Left lung (tissue), 14 donors: ENCODE measurements at places on chromosomes 1 and 21. TPM values are rescaled to one million over a fixed set of nuclear protein-coding genes. Genes with fewer than 3 reads are reported as not detected.

Gene TBX19
- 1.8 TPM for total RNA-seq

Gene PLXNA2
- 92.8 TPM for total RNA-seq

Gene S100A16
- total RNA-seq, result 145 TPM

Gene SERPINC1
- 0.29 TPM for total RNA-seq

Gene ID3
- total RNA-seq, result 125 TPM

Gene PARS2
- total RNA-seq, result 4.4 TPM

Gene S100A4
- 1,192 TPM for total RNA-seq

Gene VSIG8
- total RNA-seq, result not detected

Gene HSD3B1
- not detected for total RNA-seq

Gene ANGPTL3
- total RNA-seq, result not detected

DNA sequence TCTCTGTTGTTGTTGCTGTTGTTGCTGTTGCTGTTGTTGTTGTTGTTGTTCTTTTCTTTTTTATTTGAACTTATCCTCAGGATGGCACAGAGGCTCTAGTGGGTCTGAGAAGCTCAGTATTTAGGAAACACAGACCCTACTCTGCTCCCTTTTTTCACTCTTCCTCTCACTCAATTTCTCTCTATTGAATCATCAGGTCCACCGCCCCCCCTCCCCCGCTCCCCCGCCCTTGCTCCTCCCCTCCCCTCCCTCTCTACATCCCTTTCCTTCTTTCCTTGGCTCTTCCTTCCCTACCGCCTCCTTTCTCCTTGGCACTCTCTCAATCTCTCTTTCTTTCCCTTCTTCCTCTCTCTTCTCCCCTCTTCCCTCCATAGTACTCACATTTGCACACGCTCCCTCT, 218.5 kb upstream of the ZC3H12A start:
- no peak overlapping the region for H3K4me3 ChIP-seq
- H3K27me3 ChIP-seq, result no peaks in the 10 kb centered on the region
- no peak overlapping the region for H3K27ac ChIP-seq
- no peaks in the 10 kb centered on the region for H3K36me3 ChIP-seq
- no peak for DNase-seq
- no peaks in the 10 kb centered on the region for H3K4me1 ChIP-seq

DNA sequence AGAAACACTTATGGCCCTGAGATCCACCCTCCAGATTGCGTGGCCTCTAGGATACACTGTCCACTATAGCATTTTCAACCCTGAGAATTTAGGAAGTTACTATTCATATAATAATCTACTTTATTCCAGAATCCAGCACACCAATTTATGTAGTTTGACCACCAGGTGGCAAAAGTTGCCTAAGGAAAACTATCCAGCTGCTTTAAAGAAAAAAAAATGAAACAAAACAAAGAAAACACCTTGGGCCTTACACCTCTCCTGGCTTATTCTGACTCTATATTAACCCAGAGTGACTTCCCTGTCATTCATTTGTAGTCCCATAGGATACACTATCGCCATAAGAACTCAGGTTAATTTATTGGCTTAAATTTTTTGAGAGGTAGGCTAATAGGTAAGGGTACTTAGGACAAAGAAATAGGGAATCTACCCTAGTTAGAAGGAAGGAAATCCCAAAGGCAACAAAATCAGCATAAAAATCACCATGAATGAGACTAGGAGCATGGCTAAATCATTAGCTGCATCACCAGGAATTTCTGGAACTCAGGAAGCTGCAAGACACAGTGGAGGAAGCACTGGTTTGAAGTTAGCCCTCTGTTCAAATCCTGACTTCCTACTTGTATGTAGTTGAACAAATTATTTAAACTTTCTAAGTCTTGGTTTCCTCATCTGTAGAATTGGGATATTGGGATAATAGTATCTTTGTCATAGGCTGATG, 107.5 kb downstream of the SPAG17 start:
- H3K27me3 ChIP-seq, result no peaks in the 10 kb centered on the region
- no peaks in the 10 kb centered on the region for H3K36me3 ChIP-seq
- H3K27ac ChIP-seq, result no peak overlapping the region
- H3K4me3 ChIP-seq, result no peak overlapping the region
- no peak for DNase-seq

- no peaks in the 10 kb centered on the region for H3K4me1 ChIP-seq
- DNase-seq, result no peak
- H3K27ac ChIP-seq, result no peak overlapping the region
- no peaks in the 10 kb centered on the region for H3K27me3 ChIP-seq
Observed at GRCh38 chr1:17717594-17718535, 37.3 kb upstream of the ACTL8 start.

DNA sequence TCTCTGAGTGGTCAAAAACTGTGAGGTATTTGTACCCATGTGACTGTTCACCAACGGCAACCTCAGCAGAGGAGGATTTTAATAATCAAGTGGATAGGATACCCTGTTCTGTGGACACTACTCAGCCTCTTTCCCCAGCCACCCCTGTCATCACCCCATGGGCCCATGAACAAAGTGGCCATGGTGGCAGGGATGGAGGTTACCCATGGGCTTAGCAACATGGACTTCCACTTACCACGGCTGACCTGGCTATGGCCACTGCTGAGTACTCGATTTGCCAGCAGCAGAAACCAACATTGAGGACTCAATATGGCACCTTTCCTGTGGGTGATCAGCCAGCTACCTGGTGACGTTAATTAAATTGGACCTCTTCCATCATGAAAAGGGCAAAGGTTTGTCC, 1782.7 kb downstream of the PLA2G4A start:
- H3K27ac ChIP-seq, result no peak overlapping the region
- no peak overlapping the region for H3K4me3 ChIP-seq
- H3K4me1 ChIP-seq, result no peaks in the 10 kb centered on the region
- no peaks in the 10 kb centered on the region for H3K27me3 ChIP-seq
- DNase-seq, result no peak

DNA sequence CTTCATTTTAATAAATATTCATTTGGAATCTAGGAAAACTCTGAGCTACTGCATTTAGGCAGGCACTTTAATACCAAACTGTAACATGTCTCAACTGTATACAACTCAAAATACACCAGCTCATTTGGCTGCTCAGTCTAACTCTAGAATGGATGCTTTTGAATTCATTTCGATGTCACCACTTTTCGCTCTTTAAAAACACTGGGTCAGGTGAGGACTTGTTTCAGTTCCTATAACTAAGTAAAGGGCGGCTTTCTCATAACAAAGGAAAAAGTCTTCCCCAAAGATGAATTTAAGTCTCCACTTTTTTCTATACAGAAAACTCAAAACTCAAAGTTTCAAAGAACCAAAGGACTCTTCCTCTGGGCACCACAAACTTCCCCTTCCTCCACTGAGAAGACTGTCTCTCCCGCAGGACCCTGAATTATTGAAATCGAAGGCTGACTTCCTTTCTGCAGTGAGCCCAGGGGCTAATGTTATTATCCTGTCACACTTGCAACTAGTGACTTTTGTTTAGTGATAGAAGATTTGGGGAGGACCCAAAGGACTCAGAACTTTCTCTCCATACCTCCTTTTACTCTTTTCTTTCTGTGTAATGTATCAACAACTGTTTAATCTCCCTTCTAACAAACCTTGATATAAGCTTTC, 9.7 kb upstream of the DHX9 start:
- H3K27me3 ChIP-seq, result no peaks in the 10 kb centered on the region
- no peak overlapping the region for H3K4me3 ChIP-seq
- no peaks in the 10 kb centered on the region for H3K4me1 ChIP-seq
- DNase-seq, result no peak

- no peaks in the 10 kb centered on the region for H3K27me3 ChIP-seq
- H3K4me1 ChIP-seq, result peaks cover 59% of the 10 kb centered on the region
- peak overlapping the region; percentile 97 for H3K27ac ChIP-seq
- no peak for DNase-seq
- H3K4me3 ChIP-seq, result no peak overlapping the region
Observed at GRCh38 chr1:33336580-33336979, 15.7 kb upstream of the A3GALT2 start.

DNA sequence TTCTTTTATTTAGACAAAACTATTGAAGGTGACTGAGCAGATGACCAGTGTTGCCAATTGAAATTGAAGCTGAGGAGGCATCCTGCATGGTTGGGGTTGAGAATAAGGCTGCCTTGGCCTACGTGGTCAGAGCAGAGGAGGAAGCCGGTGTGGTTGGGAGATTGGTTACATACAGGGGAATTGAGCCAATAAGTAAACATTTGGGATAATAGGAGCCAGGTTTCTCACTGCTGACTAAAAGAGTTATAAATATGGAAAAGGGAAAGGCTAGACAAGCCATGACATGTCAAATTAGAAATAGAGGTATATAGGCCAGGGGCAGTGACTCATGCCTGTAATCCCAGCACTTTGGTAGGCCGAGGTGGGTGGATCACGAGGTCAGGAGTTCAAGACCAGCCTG, 15.8 kb downstream of the SNX7 start:
- no peak overlapping the region for H3K4me3 ChIP-seq
- H3K36me3 ChIP-seq, result no peaks in the 10 kb centered on the region
- no peak for DNase-seq
- H3K27me3 ChIP-seq, result no peaks in the 10 kb centered on the region

DNA sequence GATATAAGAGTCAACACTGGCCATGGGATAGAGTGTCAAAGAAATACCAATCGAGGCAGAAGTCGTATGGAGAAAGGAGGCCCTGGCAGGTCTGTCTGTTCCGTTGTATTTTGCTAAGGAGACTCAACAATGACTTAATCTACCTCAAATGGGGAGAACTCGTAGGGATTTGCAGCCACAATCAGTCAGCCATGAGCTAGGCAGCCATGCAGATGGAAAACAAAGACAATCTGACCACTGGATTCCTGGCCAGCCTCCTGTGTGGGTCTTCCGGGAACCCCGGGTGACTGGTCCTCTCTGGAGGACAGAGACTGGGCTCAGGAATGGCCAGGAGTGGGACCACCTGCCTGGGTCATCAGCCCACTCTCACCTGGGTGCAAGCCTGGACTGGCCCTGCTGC, 167.8 kb downstream of the ETS2 start:
- no peak for DNase-seq
- no peaks in the 10 kb centered on the region for H3K36me3 ChIP-seq

DNA sequence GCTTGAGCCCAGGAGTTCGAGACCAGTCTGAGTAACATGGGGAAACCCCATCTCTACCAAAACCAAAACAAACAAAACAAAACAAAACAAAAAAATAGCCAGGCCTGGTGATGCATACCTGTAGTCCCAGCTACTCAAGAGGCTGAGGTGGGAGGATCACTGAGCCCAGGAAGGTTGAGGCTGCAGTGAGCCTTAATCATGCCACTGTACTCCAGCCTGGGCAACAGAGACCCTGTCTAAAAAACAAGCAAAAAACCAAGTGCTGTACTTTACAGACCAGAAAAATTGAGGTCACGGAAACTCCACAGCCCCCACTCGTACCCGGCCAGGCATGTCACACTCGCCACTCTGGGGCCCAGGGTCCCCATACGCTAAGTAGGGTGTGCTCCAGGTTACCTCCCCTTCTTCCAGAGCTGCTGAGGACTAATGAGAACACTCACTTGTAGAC, 22.9 kb downstream of the ATP2B4 start:
- no peak for DNase-seq
- no peak overlapping the region for H3K4me3 ChIP-seq

GRCh38 chr1:48294656-48295055, 72.1 kb downstream of the SLC5A9 start:
- no peak overlapping the region for H3K4me3 ChIP-seq
- no peaks in the 10 kb centered on the region for H3K27me3 ChIP-seq
- no peaks in the 10 kb centered on the region for H3K4me1 ChIP-seq
- H3K27ac ChIP-seq, result no peak overlapping the region

- DNase-seq, result no peak
- H3K4me1 ChIP-seq, result no peaks in the 10 kb centered on the region
- no peaks in the 10 kb centered on the region for H3K36me3 ChIP-seq
Observed at GRCh38 chr1:89171067-89171438, 4.8 kb downstream of the GBP7 start.

DNA sequence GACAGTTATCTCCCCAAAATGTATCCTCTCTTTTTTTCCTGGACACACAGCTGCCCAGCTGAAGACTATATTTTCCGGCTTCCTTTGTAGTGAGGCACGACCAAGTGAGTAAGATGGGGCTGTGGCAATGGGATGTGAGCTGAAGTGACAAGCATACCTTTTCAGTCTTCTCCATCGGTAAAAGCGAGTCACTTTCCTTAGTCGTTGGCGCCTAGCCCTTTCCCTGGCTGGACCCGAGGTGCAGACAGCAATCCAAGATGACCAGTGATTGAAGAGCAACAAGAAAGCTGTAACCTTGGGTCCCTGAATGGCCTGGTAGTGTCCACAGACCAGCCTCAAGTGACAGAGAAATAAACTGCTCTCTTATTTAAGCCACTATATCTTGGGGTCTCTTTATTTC, 155.2 kb downstream of the NR5A2 start:
- H3K27ac ChIP-seq, result no peak overlapping the region
- no peaks in the 10 kb centered on the region for H3K27me3 ChIP-seq
- peaks cover 24% of the 10 kb centered on the region for H3K4me1 ChIP-seq
- no peak for DNase-seq

- no peak for DNase-seq
- no peak overlapping the region for H3K27ac ChIP-seq
- no peaks in the 10 kb centered on the region for H3K4me1 ChIP-seq
- no peaks in the 10 kb centered on the region for H3K27me3 ChIP-seq
Observed at GRCh38 chr21:34959607-34960006, 89.5 kb downstream of the RUNX1 start.

DNA sequence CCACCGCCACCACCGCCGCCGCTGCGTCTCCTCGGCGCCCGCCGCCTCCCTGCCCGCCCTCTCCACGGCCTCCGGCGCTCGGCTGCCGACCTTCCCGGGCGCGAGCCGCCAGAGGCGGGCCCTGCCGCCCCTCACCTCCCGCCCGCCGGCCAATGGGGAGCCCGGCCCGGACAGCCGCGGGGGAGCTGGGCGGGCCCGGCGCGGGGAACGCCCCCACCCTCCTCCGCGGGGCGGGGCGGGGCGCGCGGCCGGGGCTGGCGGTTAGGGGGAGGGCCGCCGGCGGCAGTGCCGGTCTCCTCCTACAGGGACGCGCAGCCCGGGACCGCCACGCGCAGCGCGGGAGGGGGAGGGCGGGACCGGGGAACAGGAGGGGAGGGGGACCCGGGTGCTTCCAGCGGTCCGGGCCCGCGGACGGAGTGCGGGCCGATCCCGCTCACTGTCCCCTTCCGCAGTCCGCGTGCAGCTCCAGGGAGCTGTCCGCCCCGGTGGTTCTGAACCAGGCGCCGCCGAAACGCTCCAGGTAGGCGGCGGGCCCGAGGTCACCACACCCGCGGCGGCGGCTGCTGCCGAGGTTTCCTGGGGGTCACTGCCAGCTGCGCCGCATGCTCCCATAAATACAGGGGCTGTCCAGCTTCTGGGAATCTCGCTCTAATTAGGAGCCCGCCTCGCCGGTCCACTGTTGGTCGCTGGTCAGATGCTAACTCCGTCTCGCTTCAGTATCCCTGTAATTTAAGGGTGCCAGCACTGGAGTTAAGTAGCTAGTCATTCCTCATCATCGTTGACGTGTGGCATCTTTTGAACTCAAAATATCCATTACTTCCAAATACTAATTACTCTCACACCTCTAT, at the start of gene PGBD5:
Gene PGBD5, minus strand, starts transcription at position 87 of the 848 bp plus-strand sequence. CDS start 404 bp downstream, outside the sequence.
- H3K27me3 ChIP-seq, result peaks cover 42% of the 10 kb centered on the region
- no peak within 1 kb of the TSS for H3K27ac ChIP-seq
- peaks cover 11% of the 10 kb centered on the region for H3K4me1 ChIP-seq
- peak; percentile 88 for DNase-seq
- no peaks in the 10 kb centered on the region for H3K36me3 ChIP-seq
